Foreskin keratinocyte (primary cell): ENCODE measurements at places on chromosomes 12 and 14.

- DNase-seq, result no peak
Measured at GRCh38 chr12:67573566-67573965, 75.0 kb upstream of the DYRK2 start.

- DNase-seq, result no peak
Measured at GRCh38 chr12:92193063-92193462, 47.4 kb upstream of the BTG1 start.

DNA sequence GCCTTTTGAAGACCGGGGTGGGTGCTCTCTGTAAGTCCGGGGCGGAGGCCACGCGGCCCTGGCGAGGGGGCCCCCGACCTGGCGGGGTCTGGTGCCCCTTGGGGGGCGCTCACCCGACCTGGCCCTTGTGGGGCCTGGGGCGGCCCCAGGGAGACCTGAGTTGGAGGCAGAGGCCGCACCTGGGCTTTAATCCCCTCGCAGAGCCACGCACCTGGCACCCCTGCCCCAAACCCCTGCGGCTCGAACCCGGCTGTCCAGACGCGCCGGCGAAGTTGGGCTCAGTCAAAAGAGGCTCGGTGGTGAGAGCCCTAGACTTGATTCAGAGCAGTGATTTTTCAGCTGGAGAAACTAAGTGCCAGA is 267 bp downstream of the CFAP251 start:
- no peak for DNase-seq

DNA sequence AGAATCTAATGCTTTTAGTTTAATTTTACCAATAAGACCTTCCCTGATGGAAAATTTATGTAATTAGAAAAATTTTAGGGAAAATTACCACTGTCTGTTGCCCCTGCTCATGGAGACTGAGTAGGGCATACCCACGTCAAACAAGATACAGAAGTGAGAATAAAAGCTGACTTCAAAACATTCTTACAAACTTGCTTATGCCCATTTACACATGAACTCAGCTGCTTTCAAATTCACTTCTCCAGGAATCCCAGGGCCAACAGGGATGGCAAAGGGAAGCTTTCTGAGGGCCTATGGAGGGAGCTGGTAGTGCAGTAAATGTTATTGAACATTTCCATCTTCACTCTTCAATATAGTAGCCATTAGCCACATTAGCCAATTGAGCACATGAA is 4.8 kb upstream of the NINJ2 start:
- no peak for DNase-seq

DNA sequence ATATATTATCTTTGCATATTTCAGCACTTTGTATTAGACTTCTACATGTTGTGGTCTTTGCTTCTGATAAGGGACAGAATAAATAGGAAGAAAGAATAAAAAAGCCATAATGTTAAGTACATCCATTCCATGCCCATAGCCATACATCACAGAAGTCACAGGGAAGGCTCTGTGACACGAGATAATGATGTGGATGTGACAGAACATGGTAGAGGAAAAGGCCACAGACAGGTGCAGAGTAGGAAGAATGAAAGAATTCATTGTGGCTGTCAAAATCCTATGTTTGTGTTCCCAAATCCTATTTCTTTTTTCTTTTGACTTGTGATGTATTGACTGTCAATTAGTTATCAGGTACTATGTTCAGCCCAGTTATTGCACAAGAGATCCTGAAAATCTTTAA is 38.4 kb downstream of the BICD1 start:
- no peak for DNase-seq

GRCh38 chr14:104446611-104447010 is 133.0 kb upstream of the C14orf180 start:
- no peak for DNase-seq

DNA sequence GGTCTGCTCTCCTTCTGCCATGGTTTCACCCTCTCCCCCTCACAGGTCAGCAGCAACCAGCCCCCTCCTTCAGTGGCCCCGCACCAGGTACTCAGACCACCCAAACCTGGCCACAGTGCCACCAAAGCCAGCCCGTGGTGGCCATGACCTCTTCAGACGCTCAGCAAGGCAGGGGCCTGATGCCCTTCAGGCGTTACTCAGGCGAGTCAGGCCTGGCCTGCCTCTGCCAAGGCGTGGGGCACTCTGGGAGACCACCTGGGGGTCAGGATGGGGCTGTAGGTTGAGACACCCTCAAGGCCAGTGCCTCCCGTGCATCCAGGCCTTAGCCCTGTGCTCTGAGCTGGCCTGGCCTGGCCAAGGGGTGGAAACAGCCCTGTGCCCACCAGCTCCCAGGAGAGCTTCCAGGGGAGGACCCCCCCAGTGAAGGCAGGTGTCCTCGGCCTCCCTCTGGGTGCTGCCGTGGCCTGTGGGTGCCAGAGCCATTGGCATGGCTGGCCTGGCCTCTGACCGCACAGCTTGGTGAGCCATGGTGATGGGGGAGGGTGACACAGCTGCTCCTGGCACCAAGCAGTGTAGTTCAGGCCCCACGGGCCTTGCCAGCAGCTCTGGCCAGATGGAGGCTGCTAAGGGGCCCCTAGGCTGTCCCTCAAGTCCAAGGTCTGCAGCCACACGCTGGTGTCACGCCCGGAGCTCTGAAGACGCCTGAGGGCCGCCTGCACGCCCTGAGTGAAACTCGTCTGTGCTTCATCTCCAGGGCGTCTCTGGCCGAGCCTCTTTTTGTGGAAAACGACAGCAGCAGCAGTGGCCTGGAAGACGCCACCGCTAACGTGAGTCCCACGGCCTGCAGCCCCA is 15.1 kb downstream of the XRCC3 start:
- no peak for DNase-seq
